Activated CD4-positive, alpha-beta T cell treated with anti-CD3 and anti-CD28 coated beads, Interleukin-2, Interleukin-6, amounts not matched to agents 100 ng/mL and 50 ng/mL, durations not matched to agents 16 hours and 8 hours (primary cell): ENCODE measurements at places on chromosomes 4 and X.

DNA sequence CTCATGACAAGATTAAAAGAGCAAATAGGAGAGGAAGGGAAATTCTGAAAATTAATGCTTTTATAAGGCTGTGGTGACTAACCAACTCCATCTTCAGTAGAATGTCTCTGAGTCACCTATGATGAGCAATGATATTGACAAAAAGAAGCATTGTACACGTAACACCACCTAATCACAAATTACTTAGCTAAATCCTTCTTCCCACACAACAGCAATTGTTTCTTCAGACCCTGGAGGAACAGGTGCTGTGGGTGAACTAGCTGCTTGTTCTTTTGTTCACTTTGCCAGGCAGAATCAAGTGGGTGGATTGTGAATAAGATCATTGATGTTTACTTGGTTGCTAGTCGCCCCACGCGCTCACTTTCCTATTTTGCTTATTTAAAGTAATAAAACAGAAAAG is 315.5 kb downstream of the CAMK2D start:
- DNase-seq: no peak

- DNase-seq: no peak
Observed at GRCh38 chr4:92249541-92249940, 54.2 kb upstream of the GRID2 start.

GRCh38 chr4:38077791-38078489 is 117.7 kb downstream of the PTTG2 start:
- no peak for DNase-seq

DNA sequence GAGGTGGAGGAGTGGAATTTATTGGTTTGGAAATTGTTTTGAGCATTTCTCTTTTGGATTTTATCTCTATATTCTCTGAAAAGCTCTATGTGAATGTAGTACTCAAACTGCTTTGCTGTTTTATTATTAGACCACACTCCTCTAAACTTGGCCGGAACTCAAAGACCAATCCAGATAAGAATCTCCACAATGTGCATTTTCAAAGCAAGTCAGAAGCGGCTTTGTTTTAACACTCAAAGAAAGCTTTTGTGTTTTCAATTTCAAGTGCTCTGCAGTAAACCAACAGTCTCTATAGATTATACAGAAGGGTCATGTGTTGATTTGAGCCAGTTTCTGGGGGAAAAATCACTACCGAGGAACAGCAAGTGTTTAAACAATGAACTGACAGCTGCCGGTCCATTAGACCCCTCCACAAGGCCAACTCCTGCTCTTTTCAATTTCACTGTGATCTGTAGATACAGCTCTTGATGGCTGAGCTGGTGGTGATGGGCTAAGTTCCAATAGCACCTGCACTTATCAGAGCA is 79.4 kb downstream of the FTHL17 start:
- DNase-seq: no peak
